ENCODE measurements at places on chromosomes 4 and X.
A peak's percentile ranks its signal among the peaks of the same experiment; 100 is the strongest.

- DNase-seq = no peak
These were observed 65.9 kb downstream of the IQCM start for GRCh38 chr4:149749784-149750183.

DNA sequence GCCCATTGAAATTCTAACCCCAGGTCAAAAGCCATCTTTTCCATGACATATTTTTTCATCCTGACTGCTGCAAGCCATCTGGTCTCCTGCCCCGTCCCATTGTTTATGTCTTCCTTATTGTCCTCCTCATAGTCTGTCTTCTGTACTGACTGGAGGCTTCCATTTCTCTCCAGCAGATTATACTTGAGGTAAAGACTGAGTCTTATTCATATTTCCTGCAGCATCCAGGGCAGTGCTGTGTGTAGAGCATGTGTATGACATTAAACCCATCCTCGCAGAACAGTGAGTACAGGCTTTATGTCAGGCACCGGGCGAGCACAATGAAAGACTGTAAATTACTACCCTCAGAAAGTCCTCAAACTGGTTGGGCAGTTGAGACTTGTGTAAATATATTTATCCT, 275.1 kb downstream of the C4orf33 start:
- DNase-seq = no peak

DNA sequence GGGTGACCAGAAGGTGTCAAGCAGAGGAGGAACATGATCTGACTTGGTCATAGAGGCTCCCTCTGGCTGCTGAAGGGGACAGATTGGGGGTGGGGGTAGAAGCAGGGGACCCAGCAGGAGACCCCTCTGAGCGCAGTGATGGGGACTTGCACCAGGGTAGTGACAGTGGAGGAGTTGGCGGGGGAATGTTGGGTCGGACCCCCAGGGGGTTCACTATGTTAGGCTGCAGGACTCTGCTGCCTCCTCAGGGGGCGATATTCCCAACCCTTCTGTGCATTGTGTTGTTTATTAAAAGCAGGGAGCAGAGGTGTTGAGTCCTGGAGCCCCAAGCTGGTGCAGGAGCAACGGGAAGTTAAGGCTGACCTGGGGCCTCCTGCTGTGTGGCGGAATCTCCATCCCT, 8.8 kb downstream of the WDR13 start:
- no peak for DNase-seq

DNA sequence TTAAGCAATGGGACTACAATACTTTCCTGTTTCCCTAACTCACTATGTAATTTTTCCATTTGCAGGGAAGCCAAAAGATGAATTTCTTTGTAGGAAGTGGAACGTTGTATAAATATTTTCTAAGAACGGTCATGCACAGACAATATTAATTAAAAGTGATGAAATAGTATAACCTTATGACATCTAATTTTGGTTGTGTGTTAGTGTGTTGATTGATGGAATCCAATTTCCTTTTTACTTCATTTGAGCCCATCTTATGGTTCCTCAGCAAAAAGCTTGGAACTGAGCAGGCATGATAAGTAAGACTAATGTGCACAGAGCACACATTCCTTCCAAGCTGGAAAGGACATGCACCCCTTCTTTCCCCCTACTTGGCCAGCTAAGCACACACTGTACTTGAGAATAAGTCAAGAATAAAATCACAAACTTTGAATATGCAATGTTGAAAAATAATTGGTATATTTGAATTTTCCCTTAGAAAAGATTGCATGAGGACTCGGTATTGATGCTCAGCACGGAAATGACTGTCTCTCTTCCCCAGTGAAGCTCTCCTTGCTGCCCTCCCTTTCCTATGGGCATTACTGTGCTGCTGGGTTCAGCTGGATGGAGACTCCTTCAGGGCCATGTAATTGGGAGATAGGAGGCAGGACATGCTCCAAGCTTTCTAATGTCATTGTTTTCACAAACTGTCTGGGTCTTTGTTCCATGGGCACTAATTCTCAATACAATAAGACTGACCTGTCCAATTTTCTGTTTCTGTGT, 19.2 kb upstream of the PDLIM3 start:
- DNase-seq = no peak

- no peak for DNase-seq
These were observed 75.6 kb upstream of the ETNPPL start for GRCh38 chr4:108838451-108838850.

GRCh38 chr4:40998675-40999358, 215.5 kb downstream of the APBB2 start:
- DNase-seq = no peak

DNA sequence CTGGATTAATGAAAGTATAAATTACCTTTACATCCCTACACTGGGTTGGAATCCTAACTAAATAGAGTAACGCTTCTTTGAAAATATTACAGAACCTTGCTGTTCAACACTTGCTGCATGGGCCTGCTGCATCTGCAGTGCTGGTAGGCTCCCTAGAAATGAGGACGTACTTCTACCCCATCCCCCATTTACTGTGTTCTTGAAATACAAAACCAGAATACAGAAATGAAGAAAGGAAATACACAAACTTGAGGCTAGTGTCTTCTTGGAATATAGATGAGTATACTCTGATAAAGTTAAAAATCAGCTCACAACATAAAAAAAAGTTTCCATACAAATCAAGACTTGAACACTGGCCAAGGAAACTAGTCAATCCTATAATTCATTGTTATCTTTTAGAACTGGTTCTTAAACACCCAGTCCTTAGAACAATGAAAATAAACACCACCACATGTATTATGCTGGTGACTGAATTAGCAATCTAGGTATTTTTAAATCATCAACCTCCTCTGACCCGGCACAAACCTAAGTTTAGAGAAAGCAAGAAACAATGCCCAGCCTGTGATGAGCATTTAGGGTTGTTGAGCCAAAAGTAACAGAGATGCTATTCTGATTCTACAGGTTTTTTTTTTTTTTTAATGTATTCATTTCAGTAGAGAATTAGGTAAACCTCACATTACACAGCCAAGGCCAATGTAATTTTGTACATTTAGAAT, 49.7 kb downstream of the ATP8A1 start:
- no peak for DNase-seq

DNA sequence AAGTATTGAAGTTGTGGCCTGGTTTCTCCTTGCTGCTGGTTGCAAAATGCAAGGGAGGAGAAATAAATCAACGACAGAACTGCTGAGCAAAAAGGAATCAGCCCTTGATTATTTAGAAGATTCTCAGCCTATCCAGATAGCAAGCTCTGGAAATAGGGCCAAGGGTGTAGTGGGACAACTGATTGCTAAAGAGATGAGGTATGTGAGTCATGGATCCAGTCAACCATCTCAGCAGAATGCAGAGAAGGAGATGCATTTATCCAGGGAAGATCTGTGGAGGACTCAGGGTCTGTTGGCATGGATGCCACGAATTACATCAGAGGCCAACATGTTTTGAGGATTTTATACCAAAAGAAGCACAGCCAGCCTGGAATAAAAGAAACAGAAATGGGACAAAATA, 36.7 kb downstream of the FOXR2 start:
- no peak for DNase-seq

DNA sequence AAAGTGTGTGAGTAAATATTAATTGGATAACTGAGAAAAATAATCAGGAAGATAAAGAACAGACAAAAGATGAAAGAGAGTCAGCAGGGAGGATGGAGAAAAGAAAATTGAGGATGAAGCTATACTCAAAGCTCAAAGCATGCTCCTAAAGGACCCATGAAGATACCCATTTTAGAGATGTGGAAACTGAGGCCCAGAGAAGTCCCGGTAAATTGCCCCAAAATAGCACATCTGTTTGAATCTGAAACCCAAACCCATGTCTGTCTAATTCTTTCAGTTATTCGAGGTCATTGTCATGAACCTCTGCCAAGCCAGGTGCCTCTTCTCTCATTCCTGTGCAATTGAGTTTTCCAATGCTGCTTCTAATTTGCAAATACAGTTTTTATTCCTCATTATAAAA, 29.6 kb upstream of the MSX1 start:
- DNase-seq = no peak

- peak; percentile 62 for DNase-seq
These were observed 822.1 kb upstream of the GALNTL6 start for GRCh38 chr4:170990989-170991589.

DNA sequence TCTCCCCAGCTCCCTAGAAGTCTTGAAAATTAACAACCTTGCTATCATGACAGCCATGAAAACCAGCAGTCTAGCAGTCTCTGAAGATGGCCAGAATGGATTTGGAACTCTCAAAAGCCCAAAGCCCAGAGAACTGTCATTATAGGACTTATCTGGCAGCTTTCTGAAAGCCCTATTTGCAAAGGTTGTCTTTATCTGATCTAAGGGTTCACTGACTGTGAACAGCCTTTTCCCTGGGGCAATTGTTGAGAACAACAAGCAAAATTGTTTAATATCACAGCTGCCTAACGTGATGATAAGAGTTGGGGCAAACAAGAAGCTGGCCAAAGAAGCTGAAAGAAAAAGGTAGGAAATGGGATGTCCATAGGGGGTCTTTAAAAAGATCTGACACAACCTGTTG, 20.9 kb upstream of the KLHL8 start:
- no peak for DNase-seq

GRCh38 chr4:68466751-68467150, 19.5 kb downstream of the TMPRSS11E start:
- DNase-seq = no peak

DNA sequence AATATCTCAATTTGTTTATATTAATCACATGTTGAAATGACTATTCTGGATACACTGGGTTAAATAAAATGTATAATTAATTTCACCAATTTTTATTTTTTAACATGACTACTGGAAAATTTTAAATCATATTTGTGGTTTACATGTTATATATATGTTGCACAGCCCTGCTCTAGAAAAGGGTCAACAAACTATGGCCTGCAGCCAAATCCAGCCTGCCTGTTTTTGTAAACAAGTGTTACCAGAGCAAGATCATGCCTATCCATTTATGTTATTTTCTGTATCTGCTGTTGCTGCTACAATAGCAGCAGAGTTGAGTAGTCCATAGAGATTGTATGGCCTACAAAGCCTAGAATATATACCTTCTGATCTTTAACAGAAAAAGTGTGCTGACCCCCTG, 1.2 kb downstream of the TCEANC start:
- no peak for DNase-seq

DNA sequence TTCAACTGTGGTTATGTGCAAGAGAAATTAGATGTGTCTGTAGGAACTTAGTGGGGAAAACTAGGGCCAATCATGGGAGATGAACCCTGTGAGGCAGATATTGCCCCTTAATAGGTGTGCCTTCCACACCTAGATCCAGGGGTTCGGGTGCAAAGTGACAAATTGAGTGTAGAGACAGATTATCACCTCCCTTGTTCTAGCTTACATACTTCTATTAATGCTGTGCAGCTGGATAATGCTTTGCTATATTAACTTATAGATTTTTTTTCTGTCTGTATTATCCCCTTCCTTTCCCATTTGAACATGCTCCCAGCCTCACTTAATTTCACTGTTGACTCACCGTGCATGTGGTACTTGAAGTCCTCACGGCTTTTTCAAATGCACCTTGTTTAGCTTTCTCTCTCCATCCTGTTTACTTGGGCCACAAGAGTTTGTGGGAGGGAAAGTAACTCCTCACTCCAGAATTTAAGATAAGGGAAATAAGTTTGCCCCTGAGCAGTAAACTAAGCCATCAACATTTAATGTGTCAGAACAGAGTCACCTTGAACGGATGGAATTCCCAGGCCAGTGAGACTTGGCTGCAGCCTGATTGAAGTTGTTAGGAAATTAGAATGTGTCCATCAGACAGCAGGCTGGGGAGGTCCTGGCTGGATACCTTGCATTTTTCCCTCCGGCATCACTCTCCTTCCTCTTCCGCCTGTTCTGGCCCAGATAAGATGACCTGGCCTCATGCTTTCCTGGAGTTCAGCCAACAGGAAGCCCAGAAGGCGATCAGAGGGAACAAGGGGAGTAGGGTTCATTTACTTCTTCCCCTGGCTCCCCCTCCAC, 478.4 kb downstream of the BCOR start:
- no peak for DNase-seq

- no peak for DNase-seq
These were observed 15.1 kb upstream of the ABLIM2 start for GRCh38 chr4:8173492-8174242.

DNA sequence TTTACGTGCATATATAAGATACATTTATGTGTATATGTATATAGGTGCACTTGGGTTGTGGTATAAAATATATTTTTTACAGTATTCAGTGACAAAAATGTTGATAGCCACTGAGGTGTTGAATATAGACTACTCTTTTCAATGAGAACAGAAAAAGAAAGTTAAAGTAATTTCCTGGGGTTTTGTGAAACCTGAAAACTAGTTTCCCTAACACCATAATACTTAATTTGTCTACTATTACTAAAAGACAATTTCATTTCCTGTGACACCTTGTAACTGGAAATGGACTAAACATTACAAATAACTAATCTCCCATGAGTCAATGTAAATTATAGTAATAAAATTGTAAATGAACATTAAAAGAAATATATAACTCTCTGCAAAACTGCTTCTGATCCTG, 32.0 kb upstream of the MAP9 start:
- no peak for DNase-seq

DNA sequence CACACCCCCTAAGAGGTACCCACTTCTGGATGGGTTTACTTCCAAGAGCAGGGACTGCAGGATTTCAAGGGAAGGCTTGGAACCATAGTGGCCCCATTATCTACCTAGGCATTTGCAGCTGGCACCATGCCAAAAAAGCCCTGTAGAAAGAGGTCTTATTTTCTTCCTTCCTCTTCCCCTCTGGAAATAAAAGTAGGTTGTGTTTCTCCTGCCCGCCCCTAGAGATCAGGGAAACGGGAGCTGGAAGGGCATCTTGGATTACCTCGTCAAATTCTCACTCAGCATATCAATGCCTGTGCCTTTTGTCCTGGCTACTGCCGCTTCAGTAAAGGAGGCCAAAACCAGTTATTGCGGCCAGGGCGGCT, 1.6 kb downstream of the SCD5 start:
- DNase-seq = peak; percentile 45

DNA sequence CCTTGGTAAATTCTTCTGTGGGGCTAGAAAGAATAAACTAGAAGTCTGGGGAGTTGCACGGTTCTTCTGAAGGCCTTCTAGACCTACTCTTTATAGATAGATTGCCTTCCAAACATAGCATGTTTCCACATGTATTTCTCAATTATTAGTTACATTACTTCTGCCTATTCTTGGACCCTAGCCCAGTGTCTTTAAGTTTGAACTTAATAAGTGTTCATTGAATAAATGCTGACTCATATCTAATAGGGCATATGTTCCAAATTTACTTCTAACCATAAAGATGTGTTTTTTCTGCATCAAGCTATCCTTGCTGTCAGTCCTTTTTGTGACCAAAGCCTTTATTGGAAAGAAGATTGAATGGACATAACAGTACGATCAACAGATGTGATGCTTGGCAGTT, 503.6 kb upstream of the ZFP42 start:
- DNase-seq = no peak

DNA sequence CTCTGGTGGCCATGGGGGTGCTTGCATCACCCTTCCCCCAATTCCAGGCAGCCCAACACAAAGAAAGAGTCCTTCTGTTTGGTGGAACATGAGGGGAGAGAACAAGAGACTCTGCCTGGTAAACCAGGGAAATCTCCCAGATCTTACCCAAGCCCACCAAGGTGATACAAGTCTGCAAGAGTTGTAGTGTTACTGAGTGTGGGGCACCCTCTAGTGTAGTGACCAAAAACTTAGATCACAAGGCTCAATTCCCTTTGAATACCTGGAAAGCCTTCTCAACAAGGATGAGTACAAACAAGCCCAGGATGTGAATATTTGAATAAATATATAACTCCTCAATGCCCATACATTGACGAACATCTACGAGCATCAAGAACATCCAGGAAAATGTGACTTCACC, 64.7 kb downstream of the IL13RA2 start:
- no peak for DNase-seq

- no peak for DNase-seq
These were observed at the start of gene ASMTL for GRCh38 chrX:1452516-1453394. ASMTL (minus strand) TSS chrX:1452909; CDS start chrX:1452840, 69 bp downstream.

- no peak for DNase-seq
These were observed 42.5 kb downstream of the ARHGEF6 start for GRCh38 chrX:136738049-136738729.
